ENCODE measurements at places on chromosomes 16 and 17.

DNA sequence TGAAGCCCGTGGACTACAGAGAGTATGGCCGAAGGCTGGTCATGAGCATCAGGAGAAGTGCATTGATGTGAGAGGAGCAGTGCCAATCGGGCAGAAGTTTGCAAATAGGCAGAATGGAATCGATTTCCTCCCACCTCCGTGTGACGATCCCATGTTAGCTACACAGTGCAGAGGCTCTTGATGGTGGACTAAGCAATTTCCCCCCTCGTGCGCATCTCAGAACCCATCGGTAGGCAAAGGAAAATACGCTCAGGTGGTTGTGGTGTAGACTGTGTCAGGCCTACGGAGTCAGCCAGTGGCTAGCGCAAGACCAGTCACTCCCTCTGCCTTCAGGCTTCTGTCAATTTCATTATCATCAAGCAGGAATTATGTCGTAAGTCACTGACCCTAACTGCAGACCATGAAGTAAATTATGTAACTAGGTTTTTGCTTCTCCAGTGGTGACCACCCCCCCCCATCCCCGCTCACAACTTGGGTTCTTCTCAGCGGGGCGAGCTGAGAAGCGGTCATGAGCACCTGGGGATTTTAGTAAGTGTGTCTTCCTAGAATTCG is 67.4 kb downstream of the RPA1 start:
- no peak overlapping the region for H3K27ac ChIP-seq
- H3K27me3 ChIP-seq, result no peaks in the 10 kb centered on the region
- no peak overlapping the region for H3K4me3 ChIP-seq
- DNase-seq, result no peak

GRCh38 chr16:24609740-24610415 is 70.5 kb downstream of the RBBP6 start:
- no peaks in the 10 kb centered on the region for H3K36me3 ChIP-seq
- DNase-seq, result peak; percentile 78
- H3K27ac ChIP-seq, result no peak overlapping the region
- H3K27me3 ChIP-seq, result peaks cover 38% of the 10 kb centered on the region
- H3K4me1 ChIP-seq, result peaks cover 12% of the 10 kb centered on the region

DNA sequence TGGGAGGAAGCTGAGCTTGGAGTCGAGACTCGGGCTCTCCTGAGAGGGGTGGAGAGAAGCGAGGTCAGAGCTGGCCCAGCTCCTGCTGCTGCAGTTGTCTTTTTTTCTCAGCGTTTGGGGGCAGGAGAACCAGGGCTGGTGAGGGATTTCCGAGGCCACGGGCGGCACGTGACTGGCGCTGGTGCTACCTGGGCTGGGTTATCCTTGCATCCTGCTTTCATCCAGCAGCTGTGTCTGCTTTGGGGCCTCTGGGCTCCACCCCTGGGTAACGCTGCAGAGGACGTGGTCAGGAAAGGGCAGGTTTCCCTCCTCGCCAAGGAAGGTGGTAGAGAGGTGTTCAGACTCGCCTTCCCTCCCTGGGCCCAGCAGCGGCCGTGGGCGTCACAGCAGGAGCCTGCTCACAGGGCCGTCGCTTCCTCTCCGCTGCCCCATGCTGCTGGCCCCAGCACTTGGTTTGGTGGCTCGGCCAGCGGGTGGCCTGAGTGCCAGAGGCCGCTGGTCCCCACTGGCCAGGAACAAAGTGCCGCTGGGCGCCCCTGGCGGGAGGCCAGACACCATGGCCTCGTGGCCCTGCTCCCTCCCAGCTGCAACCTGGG is 22.5 kb downstream of the GSE1 start:
- DNase-seq, result no peak
- H3K4me1 ChIP-seq, result peaks cover 3% of the 10 kb centered on the region
- H3K27me3 ChIP-seq, result no peaks in the 10 kb centered on the region
- no peak overlapping the region for H3K27ac ChIP-seq
- no peaks in the 10 kb centered on the region for H3K36me3 ChIP-seq
- no peak overlapping the region for H3K4me3 ChIP-seq

- peak; percentile 74 for DNase-seq
- H3K27ac ChIP-seq, result no peak overlapping the region
- peaks cover 2% of the 10 kb centered on the region for H3K4me1 ChIP-seq
- peak overlapping the region; percentile 49 for H3K4me3 ChIP-seq
- no peaks in the 10 kb centered on the region for H3K36me3 ChIP-seq
- H3K27me3 ChIP-seq, result peaks cover 37% of the 10 kb centered on the region
Measured at GRCh38 chr17:63445571-63445953, 544 bp downstream of the CYB561 start.

- no peak overlapping the region for H3K4me3 ChIP-seq
- H3K27ac ChIP-seq, result no peak overlapping the region
- H3K4me1 ChIP-seq, result peaks cover 9% of the 10 kb centered on the region
- DNase-seq, result no peak
Measured at GRCh38 chr16:1036726-1037393, 35.7 kb upstream of the SSTR5 start.

DNA sequence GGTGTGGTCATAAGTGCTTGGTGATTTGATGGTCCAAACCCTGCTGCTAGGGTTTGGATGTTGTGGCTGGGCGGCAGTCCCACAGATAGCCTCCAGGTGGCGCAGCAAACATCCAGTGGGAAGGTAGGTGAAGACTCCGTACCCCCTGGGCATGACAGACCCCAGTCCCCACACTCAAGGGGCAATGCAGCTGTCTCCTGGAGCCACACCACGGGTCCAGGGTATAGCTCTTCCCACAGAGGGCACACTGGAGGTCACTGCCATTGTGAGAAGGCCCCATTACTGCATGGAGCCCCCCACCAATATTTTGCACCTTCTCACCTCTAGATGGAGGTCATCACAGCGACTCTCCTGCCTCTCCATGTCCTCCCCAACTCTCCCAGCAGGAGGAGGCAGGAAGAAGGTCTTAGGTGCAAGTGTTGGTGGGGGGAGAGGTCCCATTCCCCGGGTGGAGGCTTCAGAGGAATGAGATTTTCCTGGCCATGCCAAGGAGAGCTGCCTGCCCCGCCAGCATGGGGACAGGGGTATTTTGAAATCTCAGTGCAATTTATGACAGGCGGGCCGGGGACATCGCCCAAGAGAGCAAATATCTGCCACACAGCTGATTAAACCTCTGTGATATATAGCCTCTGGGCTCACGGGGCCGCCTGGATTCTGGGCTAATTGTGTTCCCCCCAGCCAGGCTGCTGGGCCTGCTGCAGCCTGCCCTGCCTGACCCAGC is 17.1 kb upstream of the C17orf113 start:
- H3K36me3 ChIP-seq, result no peaks in the 10 kb centered on the region
- peaks cover 16% of the 10 kb centered on the region for H3K27me3 ChIP-seq
- H3K27ac ChIP-seq, result no peak overlapping the region
- peak; percentile 77 for DNase-seq

DNA sequence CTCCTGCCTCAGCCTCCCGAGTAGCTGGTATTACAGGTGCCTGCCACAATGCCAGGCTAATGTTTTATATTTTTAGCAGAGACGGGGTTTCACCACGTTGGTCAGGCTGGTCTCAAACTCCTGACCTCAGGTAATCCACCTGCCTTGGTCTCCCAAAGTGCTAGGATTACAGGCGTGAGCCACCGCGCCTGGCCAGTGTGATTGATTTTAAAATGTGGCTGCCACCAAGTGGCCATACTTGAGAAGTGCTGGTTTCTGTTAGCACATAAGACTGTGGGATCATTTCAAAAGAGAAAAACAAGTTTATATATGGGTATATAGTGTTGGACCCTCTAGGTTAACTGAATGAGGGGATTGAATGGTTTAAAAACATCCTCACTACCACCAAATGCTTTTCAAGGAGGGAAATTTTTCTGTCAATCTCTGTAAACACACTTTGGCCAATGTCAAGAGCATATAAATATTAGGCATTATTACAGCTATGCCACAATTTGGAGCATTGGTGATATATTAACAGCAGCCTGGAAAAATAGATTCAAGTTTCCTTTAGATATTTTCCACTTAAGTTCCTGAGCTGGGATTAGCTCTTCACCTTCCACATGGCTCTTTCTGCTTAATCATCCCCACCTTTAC is 13.5 kb upstream of the DHRS13 start:
- peaks cover 33% of the 10 kb centered on the region for H3K36me3 ChIP-seq
- no peaks in the 10 kb centered on the region for H3K27me3 ChIP-seq
- peak; percentile 58 for DNase-seq
- no peak overlapping the region for H3K27ac ChIP-seq

- H3K4me3 ChIP-seq, result no peak overlapping the region
- H3K4me1 ChIP-seq, result peaks cover under 1% of the 10 kb centered on the region
- no peaks in the 10 kb centered on the region for H3K36me3 ChIP-seq
- H3K27ac ChIP-seq, result no peak overlapping the region
- DNase-seq, result no peak
Measured at GRCh38 chr17:78146471-78146869, 285 bp downstream of the C17orf99 start.

DNA sequence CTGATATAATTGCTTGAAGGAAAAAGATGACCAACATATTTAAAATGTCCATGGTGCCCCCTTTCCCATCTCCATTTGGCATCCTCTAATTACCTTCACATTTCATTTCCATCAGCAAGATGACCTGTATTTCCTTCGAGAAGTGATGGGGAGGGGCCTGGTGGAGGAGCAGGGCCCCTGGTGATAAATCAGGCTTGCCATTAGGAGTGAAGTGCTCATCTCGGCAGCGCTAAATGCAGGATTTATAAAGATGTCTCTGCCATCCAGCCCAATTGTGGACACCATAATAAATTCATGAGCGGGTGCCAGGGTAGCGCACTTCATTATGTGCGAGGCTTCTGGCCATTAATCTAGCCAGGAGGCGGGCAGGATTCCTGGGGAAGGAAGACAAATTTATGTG is 101.5 kb upstream of the IRX6 start:
- no peak overlapping the region for H3K4me3 ChIP-seq
- no peaks in the 10 kb centered on the region for H3K36me3 ChIP-seq
- no peaks in the 10 kb centered on the region for H3K27me3 ChIP-seq

- H3K27me3 ChIP-seq, result peaks cover 15% of the 10 kb centered on the region
- H3K36me3 ChIP-seq, result no peaks in the 10 kb centered on the region
- no peak for DNase-seq
- H3K4me1 ChIP-seq, result peaks cover 4% of the 10 kb centered on the region
- no peak overlapping the region for H3K27ac ChIP-seq
Measured at GRCh38 chr17:76147211-76148014, 6.4 kb upstream of the FOXJ1 start.

DNA sequence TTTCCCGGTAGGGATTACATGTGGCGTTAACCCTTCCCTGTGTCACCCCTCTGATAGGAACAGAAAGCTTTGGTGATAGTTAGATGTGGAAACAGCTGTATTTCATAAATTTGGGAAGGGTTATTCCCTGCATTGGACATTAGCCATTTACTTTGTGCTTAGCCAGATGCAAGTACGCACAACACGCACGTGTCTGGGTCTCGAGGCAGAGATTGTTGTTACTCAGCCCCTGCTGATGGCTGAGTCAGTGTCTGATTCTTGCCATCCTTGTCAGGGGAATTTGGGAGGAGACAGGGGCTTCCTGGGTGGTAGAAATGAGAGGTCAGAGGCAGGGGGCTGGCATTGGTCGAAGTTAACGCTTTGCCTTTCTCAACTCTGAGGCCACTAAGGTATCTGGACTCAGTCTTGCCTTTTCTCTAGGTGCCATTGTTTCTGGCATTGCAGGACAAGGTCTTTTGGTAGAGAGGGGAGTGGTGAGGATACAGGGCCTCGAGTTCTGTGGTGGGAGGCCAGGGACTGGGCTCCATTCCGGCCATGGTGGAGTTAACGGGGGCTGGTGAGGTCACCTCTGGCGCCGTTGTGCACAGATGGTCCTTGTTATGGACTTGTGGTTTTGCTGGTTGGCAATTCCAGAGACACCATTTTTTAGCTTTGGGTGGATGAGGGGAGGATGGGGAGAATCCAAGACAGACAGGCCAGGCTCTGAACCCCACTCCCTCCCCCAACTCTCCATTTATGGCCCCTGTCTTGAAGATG is 8.2 kb downstream of the MMP2 start:
- no peak overlapping the region for H3K4me3 ChIP-seq
- no peak overlapping the region for H3K27ac ChIP-seq
- H3K36me3 ChIP-seq, result no peaks in the 10 kb centered on the region
- H3K4me1 ChIP-seq, result no peaks in the 10 kb centered on the region

DNA sequence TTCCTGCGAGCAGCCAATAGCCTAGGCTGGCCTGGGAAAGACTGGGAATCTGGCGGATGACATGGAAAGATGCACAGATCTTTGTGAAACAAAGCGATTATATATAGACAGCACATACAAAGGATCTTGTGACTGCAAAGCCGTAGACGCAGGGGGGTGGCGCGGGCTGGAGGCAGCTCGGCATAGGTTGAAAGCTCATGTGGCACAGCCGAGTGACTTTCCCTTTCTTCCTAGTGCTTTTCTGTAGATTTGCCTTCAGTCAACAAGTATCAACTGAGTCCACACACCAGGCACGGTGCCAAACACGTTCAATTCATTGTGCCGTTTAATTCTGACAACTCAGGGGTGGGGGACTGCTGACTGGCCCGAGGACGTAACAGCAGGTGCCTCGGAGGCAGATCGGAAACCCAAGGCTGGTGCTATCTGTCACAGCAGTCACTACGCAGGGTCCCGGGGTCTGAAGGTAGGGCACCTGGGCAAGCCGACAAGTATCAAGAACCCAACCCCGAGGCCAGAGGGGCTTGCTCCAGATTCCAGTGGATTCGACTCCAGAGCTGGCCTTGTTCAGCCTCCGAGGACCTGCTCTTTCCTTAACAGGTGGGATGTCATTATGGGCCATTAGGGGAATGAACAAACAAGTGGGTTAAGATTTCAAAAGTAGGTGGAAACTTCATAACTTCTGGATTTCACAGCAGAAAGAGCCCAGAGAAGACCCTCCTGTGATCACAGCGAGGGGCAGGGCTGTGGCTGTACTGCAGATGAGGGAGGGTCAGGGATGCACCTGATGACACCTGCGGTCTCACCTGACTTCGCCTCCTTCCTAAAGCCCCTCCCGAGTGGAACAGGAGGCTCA is 5.9 kb downstream of the PAM16 start:
- no peaks in the 10 kb centered on the region for H3K27me3 ChIP-seq
- no peak overlapping the region for H3K27ac ChIP-seq
- no peaks in the 10 kb centered on the region for H3K4me1 ChIP-seq
- H3K4me3 ChIP-seq, result no peak overlapping the region

DNA sequence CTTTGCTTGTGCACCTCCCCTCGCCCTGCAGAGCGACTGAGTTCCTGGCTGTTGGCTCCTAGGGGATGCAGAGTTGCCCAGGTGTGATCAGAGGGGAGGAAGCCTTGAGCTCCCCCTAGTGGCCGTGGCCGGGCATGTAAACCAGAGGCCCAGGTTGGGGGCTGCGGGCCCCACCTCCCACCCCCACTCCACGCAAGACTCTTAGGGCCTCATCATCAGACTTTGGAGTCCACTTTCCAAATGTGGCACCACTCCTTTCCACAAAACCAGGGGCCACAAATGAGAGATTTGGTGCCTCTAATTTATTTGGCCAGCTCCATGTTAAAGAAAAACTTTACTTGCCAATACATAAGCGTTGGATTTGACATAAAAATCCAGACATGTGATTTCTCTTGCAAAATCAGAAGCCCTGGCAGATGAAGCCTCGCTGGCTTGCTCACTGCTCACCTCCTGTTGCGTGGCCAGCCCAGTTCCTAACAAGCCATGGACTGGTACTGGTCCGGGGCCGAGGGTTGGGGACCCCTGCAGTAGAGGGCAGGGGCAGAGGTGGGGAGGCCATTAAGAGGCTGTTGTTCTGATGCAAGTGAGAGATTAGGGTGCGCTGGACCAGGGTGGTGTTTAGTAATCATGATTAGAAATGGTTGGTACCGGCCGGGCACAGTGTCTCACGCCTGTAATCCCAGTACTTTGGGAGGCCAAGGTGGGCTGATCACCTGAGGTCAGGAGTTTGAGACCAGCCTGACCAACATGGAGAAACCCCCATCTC is 28.7 kb upstream of the GAS7 start:
- no peaks in the 10 kb centered on the region for H3K27me3 ChIP-seq
- no peaks in the 10 kb centered on the region for H3K36me3 ChIP-seq
- H3K27ac ChIP-seq, result no peak overlapping the region
